Hematopoietic multipotent progenitor cell treated with erythropoietin and hydrocortisone succinate and interleukin-3 and kit ligand, for 4 days (in vitro differentiated cells): ENCODE measurements at places on chromosomes 5 and 9.

- DNase-seq: no peak
These were observed 502.8 kb upstream of the PAPPA start for GRCh38 chr9:115650768-115651167.

- no peak for DNase-seq
These were observed 74.2 kb downstream of the TSPAN17 start for GRCh38 chr5:176721509-176721908.

DNA sequence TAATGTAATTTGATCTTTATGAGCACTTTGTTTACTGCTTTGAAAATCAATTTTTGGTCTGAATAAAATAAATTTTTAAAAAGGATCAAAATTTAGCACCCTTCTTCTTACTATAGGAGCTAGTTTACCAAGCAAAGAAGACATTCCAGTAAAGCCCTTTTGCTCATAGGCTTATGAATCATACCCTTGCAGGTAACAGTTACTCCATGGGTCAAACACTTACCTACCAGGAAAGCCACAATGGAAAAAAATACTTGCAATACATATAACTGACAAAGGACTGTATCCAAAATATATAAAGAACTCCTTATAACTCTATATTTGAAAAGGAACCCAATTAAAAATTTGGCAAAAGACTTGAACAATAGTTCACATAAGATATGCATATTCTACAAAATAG lies 66.6 kb downstream of the SHOC1 start:
- no peak for DNase-seq

DNA sequence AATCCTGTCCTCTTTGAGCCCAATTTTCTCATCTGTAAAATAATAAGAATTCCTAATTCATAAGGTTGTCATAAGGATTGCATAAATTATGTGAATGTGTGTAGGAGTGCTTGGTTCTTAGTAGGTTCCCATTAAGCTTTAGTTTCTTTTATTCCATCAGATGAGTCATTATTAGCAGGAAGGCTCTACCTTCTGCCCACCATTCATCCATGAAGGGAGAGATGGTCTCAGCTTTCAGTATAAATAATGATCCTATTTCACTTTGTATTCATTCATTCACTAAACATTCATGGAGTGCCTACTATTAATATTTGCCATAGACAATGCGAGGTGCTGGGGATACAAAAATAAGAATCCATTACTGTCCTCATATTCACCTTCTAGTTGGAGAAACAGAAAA lies 3.0 kb downstream of the CMYA5 start:
- no peak for DNase-seq

DNA sequence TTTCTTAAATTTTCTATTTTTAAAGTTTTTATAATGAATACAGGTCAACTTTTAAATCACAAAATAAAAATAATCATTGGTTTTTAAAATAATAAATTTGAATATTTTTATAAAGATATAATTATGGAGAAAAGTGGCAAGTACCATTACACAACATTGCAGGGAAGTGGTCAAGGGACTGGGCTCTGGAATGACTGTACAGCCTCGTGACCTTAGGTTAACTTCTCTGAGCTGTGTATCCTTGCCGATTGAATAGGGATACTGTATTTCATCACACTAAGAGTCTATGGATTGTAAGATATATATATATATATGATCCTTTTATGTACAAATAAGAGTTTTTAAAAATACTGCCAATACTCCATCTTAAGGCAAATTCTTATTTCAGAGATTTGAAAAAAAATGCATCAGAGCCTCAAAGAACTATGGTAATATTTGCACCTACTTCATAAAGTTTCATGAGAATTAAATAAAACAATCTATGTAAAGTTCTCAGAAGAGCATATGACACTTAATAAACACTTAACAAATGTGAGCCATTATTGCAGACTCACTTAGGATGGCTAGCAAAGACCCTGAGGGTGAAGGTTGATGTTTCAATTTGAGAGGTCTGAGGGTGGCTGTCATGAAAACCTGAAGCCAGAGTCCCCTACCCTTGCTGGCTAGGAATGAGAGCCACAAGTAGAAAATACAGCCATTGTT lies 136.5 kb downstream of the CCDC192 start:
- no peak for DNase-seq

DNA sequence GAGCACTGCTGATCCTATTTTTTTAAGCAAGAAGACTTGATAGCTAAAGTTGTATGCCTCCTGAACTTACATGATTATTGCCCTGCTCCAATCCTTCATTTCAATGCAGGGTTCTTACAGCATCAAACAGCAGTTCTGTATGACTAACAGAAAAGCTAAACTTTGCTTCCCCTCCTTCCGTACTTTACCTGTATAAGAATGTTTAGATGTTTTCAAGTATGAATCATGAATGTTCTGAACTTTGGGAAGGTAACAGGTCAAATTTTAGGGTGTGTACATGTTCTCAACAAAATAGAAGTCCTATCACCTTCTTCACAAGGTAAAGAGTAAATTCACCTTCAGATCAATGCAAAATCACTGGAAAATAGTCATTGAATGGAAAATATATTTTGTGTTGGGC lies 972.6 kb upstream of the SEMA6A start:
- DNase-seq: no peak

DNA sequence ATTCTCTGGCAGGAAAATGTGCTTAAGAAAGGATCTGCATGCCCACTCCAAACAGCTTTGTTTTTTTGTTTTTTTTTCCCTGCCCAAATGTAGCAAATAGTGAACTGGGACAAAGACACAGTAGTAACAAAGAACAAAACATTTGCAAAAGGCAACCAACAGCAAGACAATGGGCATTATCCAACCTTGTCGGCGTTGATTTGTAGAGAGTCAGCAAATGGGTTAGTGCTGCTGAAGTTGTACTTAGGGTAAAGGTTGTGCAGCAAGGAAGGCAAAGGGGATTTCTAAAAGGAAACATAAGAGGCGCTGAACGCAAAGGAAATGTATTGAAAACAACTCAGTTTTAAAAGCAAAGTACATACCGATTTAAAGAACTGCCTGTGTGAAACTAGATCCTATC lies 136.2 kb downstream of the MPDZ start:
- DNase-seq: no peak

DNA sequence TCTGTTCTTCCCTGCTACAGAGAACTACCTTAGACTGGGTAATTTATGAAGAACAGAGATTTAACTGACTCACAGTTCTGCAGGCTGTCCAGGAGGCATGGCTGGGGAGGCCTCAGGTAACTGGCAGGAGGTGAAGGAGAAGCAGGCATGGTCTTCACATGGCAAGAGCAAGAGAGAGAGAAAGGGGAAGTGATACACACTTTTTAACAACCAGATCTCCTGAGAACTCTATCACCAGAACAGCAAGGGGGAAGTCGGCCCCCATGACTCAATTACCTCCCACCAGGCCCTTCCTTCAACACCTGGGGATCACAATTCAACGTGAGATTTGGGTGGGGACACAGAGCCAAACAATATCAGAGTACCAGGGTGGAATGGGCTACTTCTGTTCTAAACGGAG lies 766.8 kb downstream of the TLE1 start:
- no peak for DNase-seq

DNA sequence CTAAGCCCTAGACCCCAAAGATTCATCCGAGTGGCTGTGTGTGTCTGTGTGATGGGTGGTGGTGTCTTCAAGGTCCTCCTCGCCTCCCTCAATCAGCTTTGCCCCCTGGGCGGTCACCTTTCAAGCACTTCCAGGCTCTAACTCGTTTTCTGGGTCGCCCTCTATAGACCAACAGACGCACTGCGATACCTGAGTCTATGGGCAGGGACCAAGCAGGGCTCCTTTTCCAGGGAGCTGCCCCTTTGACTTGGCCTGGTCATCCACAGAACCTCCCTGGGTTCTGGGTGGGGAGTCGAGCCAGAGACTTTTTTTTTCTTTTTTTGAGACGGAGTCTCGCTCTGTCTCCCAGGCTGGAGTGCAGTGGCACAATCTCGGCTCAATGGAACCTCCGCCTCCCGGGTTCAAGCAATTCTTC lies 1.1 kb downstream of the SLC27A4 start:
- DNase-seq: peak; percentile 91

GRCh38 chr9:78030553-78031443 lies 813 bp downstream of the GNAQ start:
- peak; percentile 82 for DNase-seq

DNA sequence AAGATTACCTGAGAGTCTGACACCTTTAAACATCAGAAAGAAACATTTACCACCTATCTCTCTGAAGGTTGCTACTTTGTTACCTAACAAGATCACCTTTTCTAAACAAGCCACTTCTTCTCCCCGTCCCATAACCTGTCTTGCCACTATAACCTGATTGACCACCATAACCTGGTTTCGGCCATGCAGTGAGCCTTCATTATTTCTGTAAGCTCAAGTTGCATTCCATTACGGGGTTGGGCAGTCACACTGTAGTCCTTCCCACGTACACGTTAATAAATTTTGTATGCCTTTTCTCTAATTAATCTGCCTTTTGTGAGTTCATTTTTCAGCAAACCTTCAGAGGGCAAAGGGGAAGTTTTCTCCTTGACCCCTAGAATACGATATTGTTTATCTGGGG lies 28.0 kb upstream of the CCNG1 start:
- no peak for DNase-seq

- no peak for DNase-seq
These were observed 601.5 kb downstream of the ACTL7B start for GRCh38 chr9:108254236-108254635.

DNA sequence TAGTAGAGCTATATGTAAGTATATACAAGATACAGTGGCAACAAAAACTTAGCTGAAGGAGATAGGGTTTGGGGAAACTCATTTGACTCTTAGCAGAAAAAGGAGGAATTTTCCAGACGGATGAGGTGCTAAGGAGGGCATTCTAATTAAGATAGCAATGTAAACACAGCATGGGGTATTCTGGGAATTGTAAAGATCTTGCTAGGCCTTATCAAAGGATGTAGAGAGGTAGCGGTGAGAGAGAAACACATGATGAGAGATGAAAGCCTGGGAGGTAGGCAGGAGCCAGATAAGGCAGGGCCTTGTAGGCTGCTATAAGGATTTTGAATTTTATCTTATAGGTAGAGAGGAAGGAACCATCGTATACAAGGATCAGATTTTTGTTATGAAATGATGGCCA lies 106.6 kb upstream of the KCNN2 start:
- DNase-seq: no peak

DNA sequence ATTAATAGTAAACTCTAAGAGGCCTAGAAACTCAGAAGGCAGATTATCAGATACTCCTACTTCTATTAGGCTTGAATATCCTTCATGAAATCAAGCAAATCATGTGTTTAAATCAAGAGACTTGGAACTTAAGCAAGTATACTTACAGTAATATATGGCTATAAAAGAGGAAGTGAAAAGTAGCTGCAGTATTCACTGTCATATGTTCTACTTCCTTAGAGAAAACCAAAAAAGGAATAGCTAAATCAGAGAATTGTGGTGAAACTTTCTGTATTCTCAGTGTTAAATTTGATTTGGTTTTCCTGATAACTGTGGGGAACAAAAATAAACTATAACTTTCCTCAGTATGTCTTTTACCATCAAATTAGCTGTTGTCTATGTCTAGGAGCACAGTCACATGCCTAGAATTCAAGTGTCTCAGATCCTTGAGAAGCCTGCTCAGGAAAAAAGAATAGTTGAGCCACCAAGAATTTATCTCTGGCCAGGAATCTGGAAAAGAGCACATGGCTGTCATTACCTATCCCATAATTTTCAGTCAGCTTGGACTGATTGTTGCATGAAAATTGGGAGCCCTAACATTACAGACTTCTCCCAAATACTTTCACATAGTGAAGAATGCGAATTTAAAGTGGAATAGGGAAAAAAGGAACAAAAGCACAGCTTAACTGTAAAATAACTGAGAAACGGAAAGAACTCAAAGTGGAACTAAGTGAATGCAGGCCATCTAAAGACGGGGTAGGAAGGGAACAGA lies 1.7 kb downstream of the FKBP15 start:
- peak; percentile 66 for DNase-seq

GRCh38 chr9:87973730-87974292 lies 522 bp downstream of the CDK20 start:
- no peak for DNase-seq

GRCh38 chr9:133125941-133126696 lies 5.1 kb upstream of the RALGDS start:
- peak; percentile 69 for DNase-seq

DNA sequence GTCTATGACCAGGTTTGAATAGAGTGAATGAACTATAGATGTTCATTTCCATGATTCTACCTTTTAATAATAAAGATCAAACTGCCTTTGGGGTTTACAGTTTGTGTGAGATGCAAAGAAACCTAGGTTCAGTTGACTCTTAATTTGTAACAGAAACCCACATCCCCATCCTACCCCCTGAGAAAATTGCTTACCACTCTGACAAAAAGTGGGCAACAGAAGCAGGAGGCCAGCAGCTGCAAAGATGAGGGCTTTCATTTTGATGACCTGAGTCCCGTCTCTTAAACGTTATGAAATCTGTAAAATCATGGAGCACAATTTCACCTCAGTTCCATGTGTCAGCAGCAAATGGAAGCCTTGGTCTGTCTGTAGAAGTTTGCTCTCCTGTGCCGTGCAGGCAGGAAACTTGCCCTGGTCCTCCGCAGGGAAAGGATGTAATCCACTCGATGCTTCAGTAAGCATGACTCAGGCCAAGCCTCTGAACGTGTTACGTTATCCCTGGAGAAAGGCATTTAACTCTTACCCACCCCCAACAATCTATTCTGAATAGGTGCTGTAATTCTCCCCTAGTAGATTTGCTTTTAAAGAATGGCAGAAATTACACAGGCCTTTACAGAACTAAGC lies at the start of gene F2RL2:
TSS of gene F2RL2 (minus strand) at position 431 of the 624 bp plus-strand sequence. CDS start at position 258, 173 bp downstream.
- DNase-seq: peak; percentile 38

DNA sequence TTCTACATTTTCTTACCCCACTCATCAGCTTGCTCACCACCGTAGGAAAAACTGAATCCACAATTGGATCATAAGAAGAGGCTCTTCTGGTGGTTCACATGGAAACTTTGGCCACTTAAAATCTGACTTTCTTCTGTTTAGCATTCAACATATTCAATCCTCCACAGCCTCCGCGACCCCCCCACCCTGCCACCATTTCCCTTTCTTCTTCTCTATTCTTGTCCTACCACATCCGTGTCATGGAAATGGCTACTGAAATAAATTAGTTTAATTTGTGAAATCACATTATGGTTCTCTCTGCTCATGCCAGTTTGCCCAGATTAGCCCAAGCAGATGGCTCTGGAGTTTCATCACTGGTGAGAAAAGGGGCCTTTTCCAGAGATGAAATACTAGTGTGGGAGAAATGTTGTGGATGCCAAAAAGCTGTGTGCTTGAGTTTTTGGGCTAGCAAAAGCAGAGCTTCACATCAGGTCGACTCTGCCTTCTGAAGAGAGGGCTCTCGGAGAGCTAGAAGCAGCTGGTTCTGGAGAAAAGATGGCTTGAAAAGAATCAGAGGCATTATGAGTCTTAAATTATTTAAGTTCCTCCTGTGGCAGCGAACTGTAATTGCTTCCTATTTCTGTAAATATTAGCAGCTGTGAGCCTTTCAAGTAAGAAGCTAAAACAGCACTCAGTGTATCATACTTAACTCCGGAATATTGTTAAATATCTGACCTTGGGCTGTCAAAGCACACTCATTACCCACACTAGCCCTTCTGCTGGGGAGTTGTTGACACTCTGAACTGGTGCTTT lies 107.1 kb downstream of the MAT2B start:
- peak; percentile 3 for DNase-seq

GRCh38 chr5:110512266-110512665 lies 214.2 kb downstream of the TMEM232 start:
- DNase-seq: no peak

GRCh38 chr9:37692622-37693221 lies 42.0 kb downstream of the FRMPD1 start:
- DNase-seq: no peak
